Stimulated activated CD4-positive, alpha-beta T cell treated with anti-CD3 and anti-CD28 coated beads, Interleukin-15, amount 100 ng/mL, for 1 hour (primary cell): ENCODE measurements at places on chromosomes 4 and X.

- DNase-seq = no peak
Measured at GRCh38 chrX:104392350-104392749, 137.6 kb upstream of the ESX1 start.

DNA sequence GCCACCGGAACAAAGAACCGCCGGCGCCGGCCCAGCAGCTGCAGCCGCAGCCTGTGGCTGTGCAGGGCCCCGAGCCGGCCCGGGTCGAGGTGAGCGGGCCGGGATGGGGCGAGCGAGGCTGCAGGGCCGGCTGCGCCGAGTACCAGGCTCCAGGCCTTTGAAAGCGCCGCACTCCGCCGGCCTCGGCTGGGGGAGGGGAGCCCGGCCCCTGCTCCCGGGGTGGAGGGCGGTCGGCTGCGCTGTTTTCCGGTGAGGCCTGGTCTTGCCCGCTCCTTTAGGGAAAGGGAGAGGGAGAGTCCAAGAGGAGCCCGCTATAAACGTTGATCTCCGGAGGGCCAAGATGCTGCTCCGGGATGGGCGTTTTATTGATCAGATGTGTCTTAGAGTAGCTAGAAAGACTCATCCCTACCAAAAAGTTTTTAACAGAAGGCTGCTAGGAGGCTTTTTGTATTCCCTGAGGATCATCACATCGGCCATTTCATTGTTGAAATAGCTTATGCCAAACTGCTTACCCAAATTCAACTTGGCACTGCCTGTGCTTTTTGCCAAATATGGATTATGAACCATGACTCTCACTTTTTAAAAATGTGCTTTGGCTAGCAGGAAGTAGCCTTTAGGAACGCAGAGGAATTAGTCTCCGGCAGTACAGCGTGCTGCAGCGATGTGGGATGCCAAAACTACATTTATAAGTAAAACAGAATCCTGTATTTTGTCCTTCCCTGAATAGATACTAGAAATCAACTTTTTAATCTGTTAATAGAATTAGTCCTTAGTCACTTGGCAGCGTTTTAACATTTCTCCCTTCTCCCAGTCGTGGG, 760 bp downstream of the TMEM165 start:
- DNase-seq = peak; percentile 18

- no peak for DNase-seq
Measured at GRCh38 chrX:77962068-77962902, 7.2 kb downstream of the PGAM4 start.

GRCh38 chrX:131789664-131790063, 233.4 kb upstream of the STK26 start:
- DNase-seq = no peak
